Activated CD8-positive, alpha-beta memory T cell treated with anti-CD3 and anti-CD28 coated beads, Interleukin-2, amount 50 U/mL, for 4 hours (primary cell): ENCODE measurements at places on chromosomes 2 and 18.

- DNase-seq = no peak
Measured at GRCh38 chr2:68059784-68060525, 2.8 kb downstream of the C1D start.

DNA sequence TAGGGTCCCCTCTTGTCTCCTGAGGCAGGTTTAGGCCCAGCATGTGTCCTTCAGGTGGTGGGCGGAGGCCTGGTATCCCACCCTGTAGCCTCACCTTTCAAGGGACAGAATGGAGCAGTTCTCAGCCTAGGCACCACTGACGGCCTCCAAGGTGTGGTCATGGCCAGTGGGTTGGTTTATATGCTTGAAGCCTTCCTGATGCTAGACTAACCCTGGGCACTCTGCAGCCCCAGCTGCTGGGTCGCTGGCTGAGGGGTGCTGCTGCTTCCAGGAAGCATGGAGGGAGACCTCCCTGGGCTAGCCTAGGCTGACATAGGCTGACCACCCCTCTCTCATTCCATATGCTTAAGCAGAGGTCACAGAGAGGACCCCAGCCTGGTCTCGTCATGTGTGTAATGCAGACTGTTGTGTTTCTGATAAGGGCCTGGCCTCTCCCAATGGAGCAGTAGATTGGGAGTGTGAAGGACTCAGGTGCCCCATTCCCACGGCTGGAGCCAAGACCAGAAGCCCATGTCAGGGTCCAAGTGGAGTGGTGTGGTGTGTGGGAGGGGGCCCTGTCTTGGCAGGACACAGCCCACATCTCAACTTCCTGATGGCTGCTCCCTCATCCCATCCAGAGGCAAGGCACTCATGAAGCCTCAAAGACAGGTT lies 206.6 kb downstream of the DYSF start:
- DNase-seq = no peak

- no peak for DNase-seq
Measured at GRCh38 chr2:197674591-197674990, 796 bp downstream of the RFTN2 start.

- peak; percentile 50 for DNase-seq
Measured at GRCh38 chr2:11784747-11785610, 38.5 kb downstream of the LPIN1 start.

DNA sequence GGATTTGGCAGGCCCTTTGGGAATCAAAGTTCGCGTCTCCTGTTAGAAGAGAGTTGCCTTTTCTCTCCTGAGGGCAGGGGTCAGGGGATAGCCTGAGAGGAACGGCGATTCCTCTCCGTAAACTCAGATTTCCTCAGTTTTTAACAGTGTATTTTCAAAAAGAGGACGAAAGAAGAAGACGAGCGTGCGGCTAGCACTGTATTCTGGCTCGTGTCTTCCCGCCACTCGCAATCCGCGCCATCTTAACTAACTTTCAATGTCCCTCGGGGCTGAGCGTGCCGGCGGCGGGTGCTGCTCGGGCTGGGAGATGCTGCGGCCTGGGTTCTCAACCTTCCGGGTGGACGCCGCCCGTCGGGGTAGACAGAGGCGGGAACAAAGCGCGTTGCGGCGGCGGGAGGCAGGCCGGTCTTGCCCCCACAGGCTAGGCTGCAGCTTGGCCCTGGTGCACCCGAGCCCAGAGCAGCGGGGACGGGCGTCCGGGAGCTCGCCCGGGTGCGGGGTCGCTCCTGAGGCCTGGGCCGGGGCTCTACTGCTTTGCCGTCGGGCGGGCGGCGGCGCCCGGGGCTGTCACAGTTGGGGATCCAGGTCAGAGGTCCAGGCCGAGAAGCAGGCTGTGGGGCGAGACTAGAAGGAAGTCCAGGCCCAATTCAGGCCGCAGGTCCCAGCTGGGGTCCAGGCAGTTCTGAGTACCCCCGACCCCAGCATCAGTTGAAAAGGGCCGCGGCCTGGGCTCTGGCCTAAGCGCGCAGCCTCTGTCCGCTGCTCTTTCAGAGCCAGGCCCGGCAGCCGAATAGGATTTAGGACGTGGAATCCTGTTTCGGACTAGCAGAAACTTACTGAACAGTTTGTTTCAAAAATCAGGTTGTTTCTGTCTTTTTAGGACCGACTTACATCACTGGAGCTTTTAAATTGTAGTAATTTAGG lies 11.8 kb downstream of the TBR1 start:
- no peak for DNase-seq

- DNase-seq = no peak
Measured at GRCh38 chr18:27862041-27862682, 314.8 kb downstream of the CDH2 start.

DNA sequence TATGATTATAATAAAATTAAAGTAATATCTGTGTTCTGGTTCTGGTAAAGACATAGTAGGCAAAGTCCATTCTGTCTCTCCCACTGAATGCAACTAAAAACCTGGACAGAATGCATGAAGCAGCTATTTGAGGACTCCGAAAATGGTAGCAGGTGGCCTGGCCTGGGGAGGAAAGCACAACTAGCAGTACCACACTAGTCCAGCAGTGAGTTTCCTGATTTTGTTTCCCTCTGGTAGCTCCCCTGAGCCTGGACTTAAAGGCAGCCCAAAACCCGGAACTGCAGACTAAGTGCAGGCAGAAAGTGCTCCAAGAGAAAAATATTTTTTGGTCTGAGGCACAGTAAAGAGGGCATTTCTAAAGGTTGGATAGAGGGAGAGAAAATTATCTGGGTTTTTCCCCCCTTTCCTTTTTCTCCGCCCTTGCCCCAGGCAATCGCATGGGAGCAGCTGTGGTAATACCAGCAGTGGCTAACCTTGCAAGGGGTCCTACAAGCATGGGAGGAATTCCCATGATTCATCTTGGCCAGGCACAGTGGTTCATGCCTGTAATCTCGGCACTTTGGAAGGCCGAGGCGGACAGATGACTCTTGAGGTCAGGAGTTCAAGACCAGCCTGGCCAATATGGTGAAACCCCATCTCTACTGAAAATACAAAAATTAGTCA lies 32.3 kb downstream of the ASXL2 start:
- no peak for DNase-seq

GRCh38 chr2:74815941-74816340 lies 18.0 kb upstream of the HK2 start:
- DNase-seq = no peak

DNA sequence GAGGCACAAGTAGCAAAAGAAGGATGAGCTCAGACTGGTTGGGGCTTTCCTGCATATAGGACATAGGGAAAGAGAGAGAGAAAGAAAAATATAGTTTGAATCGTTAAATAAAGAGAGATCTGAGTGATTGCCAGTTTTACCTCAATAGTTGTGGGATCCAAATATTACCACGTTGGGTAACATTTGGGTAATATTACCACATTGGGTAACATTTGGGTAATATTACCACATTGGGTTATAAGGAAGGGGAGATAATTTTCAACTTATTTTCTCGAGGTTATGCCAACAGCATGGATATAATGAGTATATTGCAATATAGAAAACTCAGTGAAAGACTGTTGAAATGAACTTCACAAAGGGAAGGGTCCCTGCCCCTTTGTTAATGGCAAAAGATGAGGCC lies 20.7 kb downstream of the SP140 start:
- no peak for DNase-seq

DNA sequence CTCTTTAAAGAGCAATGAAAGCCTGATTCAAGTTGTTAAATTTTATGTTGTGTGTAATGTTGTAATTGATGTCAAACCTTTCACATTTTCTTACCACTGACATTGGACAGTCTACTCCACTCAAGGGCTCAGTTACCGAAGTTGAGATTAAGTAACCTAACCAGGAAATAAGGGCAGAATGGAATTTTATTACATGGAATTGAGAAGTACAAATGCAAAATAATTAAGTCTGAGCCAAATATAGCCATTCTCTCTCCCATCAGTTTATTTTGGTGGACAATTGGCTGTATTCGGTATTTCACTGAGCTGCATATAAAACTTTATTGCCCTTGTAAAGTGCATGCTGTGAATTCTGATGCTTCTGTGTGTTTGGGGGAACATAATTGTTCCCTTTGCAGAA lies 231.5 kb downstream of the TTC32 start:
- no peak for DNase-seq

DNA sequence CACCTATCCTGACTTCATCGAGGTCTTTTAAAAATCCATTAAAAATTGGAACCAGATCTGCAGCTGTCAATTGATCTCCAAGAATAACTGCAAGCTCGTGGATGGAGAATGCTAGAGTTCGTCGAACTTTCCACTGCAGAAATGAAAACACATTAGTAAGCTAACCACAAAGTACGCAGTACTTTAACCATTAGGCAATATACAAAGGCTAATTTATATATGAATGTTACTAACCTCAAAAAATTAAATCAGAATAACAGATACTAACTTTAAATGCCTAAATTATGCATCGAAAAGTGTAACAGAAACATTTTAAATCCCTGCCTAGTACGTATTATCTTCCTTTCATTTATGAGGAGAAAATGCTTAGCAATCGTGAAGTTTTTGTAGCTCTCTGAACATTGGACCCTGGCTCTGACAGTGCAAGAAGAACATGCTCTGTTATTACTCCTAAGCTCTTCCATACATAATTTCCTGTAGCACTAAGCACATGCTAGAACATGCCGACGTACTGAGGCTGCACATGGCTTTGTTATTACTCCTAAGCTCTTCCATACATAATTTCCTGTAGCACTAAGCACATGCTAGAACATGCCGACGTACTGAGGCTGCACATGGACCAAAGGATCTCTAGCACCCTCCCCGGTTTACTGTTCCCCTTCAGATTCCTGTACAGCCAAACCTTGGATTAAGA lies 57.0 kb downstream of the PPP4R1 start:
- no peak for DNase-seq

DNA sequence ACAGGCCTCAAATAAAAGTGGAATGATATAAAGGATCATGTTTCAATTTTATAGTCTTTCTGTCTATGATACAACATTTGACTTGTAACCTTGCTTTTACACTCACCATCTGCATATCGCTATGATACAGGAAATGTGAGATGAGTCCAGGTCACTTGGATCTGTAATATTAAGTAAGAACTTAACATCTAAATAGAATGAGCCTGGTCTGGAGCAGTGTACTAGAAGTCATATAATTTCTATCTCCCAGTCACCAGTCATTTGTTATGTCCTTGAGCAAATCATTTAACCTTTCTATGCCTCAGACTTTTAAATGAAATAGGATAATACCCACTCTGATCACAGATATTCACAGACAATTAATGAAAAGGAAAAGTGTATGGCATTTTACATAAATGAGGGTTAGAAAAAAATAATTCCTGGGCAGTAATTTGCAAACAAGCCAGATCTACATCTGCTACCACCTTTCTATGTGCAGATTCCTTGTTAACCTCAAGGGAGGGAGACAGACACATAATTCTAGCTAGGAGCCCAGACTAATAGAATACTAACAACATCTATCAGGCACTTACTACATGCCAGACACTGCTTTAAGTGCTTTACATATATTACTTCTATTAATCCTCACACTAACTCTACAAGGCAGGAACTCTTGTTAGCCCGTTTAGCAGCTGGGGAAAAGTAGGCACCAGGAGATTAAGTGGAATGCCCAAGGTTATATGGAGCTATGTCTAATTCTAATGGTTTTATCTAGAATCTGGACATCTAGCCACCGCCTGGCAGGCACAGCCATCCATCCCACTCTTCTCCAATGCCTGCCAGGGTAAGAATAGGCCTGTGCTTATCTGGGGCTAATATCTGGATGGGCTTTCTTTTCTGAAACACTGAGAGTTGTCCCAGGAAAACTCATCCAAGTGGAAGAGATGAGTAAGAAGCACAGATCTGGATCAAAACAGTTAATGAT lies 313.6 kb upstream of the CDH20 start:
- no peak for DNase-seq

- DNase-seq = no peak
Measured at GRCh38 chr2:212454149-212454548, 84.5 kb downstream of the ERBB4 start.

GRCh38 chr18:832085-832681 lies 20.1 kb upstream of the YES1 start:
- DNase-seq = peak; percentile 35

GRCh38 chr18:3248658-3249359 lies 1.2 kb downstream of the MYL12A start:
- DNase-seq = no peak

DNA sequence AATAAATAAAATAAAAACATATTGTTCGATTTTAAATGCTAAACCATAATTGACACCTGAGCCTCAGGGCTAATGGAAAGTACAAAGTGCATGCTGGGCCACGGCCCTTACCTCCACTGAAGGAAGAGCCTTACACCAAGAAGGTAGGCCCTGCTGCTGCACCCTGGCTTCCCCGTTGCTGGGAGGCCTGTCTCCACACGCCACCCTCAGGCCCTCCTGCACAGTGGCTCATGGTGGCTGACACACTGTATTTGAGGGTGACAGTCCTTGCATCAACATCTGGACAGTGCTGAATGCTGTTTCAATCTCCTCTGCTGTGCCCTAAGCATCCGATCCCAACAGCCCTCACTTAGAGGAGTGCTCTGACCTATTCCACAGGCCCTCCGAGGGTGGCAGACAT lies 39.3 kb upstream of the EDAR start:
- no peak for DNase-seq

- DNase-seq = no peak
Measured at GRCh38 chr18:59200787-59201186, 19.2 kb upstream of the GRP start.

DNA sequence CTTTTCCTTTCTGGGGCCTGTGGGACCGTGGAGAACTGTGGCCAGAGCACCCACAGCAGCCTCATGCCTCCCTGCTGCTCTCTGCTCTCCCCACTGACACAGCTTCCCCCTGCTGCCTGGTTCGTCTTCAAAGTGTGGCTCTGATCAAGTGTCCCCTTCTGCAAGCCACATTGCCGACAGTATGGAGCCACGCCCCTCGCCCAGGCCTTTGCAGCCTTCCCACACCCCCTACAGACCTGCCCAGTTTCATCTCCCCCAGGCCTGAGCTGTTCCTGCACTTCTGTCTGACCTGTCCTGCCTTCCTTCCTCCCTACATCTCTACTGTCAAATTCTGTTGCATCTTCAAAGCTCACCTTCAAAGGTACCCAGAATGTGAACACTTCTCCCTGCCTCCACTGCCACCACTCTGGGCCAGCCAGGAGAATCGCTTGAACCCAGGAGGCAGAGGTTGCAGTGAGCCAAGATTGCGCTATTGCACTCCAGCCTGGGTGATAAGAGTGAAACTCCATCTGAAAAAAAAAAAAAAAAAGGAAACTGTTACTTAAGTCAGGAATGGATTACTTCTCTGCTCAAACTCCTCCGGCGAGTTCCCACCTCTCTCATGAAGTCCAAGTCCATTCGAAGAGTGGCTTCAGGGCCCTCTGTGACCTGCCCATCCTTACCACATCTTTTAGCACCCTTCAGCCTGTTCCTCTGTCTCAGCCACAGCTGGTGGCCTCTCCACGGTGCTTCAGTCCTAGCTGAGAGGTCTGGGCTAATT lies 29.0 kb upstream of the CATIP start:
- DNase-seq = no peak

GRCh38 chr2:173984866-173985604 lies 19.9 kb upstream of the SP3 start:
- DNase-seq = no peak

DNA sequence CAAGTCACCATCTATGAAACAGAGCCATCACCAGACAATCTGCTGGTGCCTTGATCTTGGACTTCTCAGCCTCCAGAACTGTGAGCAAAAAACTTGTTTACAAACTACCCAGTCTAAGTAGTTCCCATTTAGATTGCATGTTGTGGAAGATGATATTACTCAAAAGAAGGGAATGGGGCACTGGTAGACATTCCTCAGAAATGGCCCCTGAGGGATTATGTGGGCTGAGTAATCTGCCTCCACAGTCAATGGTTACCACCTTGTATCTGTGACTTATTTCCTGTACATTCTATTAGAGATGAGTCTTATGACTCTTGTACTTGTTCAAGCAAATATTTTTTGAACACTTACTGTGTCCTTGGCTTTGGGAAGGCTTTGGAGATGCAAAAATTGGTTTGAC lies 160.4 kb downstream of the NUP35 start:
- no peak for DNase-seq
